T-cell (primary cell): ENCODE measurements at places on chromosomes 7 and 10.

DNA sequence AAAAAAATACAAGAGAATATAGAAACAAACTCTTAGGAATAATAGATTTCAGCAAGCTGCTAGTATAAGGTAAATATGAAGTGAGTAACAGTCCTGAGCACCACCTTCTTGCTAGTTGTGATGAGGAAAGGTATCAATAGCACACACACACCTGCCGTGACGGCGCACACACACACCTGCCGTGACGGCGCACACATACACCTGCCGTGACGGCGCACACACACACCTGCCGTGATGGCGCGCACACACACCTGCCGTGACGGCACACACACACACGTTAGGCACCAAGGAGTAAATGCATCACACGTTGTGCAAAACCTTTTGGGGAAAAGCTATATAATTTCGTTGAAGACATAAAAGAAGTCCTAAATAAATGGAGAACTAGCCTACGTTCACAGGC is 4.7 kb upstream of the JAKMIP3 start:
- no peaks in the 10 kb centered on the region for H3K36me3 ChIP-seq

- H3K4me3 ChIP-seq = no peak overlapping the region
- H3K27ac ChIP-seq = no peak overlapping the region
- no peak for DNase-seq
- no peaks in the 10 kb centered on the region for H3K4me1 ChIP-seq
Measured at GRCh38 chr7:120110169-120110568, 162.8 kb upstream of the KCND2 start.

DNA sequence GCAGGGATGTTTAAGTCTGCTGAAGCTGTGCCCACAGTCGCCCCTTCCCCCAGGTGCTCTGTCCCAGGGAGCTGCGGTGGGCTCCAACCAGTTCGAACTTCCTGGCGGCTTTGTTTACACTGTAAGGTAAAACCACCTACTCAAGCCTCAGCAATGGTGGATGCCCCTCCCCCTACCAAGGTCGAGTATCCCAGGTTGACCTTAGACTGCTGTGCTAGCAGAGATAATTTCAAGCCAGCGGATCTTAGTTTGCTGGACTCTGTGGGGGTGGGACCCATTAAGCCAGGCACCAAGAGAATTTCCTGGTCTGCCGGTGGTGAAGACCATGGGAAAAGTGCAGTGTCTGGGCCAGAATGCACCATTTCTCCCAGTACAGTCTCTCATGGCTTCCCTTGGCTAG is 56.0 kb downstream of the CCDC7 start:
- no peak overlapping the region for H3K4me3 ChIP-seq
- H3K4me1 ChIP-seq = no peaks in the 10 kb centered on the region
- no peak overlapping the region for H3K27ac ChIP-seq
- no peak for DNase-seq

DNA sequence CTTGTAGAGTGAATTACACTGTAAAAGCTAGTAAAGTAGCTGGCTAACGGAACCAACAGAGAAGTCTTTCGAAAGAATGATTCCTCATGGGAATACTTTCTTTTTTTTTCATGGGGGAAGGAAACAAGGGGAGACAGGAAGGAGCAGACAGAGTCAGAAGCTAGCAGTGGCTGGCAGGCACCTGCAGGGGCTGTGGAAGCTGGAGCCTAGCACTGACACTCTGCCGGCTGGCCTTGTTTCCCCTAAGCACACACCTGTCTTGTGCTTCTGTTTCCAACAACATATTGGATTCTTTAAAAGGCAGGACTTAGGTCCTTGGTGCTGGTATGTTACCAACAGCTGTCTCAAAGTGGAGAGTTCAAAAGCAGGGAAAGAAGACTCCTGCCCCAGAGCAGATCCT is 24.7 kb downstream of the NOD1 start:
- no peak overlapping the region for H3K4me3 ChIP-seq
- H3K36me3 ChIP-seq = peaks cover 73% of the 10 kb centered on the region
- DNase-seq = no peak
- H3K27me3 ChIP-seq = no peaks in the 10 kb centered on the region
- no peak overlapping the region for H3K27ac ChIP-seq

- no peak overlapping the region for H3K27ac ChIP-seq
- no peaks in the 10 kb centered on the region for H3K36me3 ChIP-seq
- no peak for DNase-seq
- H3K4me1 ChIP-seq = no peaks in the 10 kb centered on the region
- no peaks in the 10 kb centered on the region for H3K27me3 ChIP-seq
Measured at GRCh38 chr7:121300685-121301420, 27.9 kb upstream of the WNT16 start.

GRCh38 chr10:115950320-115950719 is 322.7 kb downstream of the GFRA1 start:
- no peak for DNase-seq
- H3K27ac ChIP-seq = no peak overlapping the region
- no peaks in the 10 kb centered on the region for H3K27me3 ChIP-seq
- no peak overlapping the region for H3K4me3 ChIP-seq
- H3K4me1 ChIP-seq = no peaks in the 10 kb centered on the region

DNA sequence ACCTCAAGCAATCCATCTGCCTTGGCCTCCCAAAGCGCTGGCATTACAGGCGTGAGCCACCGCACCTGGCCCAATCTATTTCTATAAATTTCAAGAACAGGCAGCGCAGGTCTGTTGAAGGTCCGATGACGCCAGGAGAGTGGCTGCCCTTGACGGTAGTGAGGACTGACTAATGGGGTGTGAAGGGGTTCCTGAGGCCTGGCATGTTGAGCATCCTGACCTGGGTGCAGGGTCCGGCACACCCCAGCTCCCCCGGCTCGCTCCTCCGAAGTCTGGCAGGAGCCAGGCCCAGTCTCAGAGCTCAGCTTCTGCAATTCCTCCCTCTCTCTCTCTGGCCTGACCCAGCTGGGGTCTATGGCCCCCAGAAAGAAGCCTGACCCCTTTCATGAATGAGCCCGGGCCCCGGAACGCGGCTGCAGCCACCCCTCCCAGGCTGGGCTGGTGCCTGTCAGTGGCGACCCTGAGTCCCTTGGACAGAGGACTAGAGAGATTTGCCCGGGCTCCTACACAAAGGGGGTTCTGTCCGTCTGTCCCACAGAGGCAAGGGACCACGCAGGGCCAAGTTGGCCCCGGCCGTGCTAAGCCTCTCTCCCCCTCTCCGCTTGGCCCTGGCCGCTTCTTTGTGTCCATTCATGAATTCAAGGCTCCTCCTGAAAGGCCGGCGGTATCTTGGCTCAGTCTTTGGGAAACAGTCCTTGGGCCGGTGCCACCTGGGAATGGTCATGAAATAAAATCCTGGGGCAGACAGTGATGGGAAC is 18.8 kb downstream of the MMD2 start:
- H3K27me3 ChIP-seq = no peaks in the 10 kb centered on the region
- no peak overlapping the region for H3K27ac ChIP-seq
- no peaks in the 10 kb centered on the region for H3K4me1 ChIP-seq
- H3K4me3 ChIP-seq = no peak overlapping the region
- no peak for DNase-seq
- no peaks in the 10 kb centered on the region for H3K36me3 ChIP-seq

- H3K27ac ChIP-seq = no peak overlapping the region
- H3K36me3 ChIP-seq = no peaks in the 10 kb centered on the region
- H3K27me3 ChIP-seq = peaks cover 5% of the 10 kb centered on the region
- no peaks in the 10 kb centered on the region for H3K4me1 ChIP-seq
- no peak for DNase-seq
Measured at GRCh38 chr10:77114181-77114821, 523.3 kb downstream of the KCNMA1 start.

DNA sequence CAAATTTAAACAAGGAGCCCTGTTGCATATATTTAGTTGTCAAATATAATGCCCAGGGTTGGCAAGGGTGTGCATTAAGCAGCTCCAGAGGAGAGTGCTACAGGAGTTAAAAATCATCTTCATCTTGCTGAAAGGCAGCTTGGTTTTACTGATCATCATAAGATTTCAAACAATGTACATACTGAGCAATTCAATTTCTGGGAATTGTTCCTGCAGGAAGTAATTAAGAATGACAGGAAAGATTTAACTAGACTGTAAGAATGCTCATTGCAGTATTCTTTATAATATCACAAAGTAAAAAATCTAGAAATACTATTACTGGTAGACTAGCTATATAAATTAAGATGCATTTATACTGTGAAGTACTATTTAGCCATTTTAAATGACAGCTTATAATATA is 153.6 kb downstream of the DYNC1I1 start:
- peaks cover 2% of the 10 kb centered on the region for H3K27me3 ChIP-seq
- H3K4me3 ChIP-seq = no peak overlapping the region
- H3K36me3 ChIP-seq = no peaks in the 10 kb centered on the region
- no peaks in the 10 kb centered on the region for H3K4me1 ChIP-seq
- no peak for DNase-seq
- no peak overlapping the region for H3K27ac ChIP-seq

DNA sequence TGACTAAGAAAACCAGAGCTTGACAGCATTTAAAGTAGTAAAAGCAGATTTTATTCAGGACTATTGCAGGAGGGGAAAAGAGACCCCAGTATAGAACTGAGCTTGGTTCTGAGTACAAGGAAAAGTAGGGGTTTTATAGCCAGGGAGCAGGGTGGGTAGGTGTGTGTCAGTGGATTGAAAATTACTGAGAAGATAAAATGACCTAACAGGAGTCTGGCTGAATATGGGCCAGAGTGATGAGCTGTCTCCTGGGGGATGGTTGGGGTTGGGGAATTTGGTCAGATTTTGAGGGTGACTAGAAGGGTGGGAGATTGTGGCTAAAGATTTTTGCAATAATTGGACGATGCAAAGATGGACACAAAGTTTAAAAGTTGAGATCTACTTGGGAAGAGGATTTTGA is 114.0 kb downstream of the ST7 start:
- no peak overlapping the region for H3K27ac ChIP-seq
- no peak overlapping the region for H3K4me3 ChIP-seq
- DNase-seq = no peak
- peaks cover 4% of the 10 kb centered on the region for H3K4me1 ChIP-seq
- H3K27me3 ChIP-seq = no peaks in the 10 kb centered on the region

GRCh38 chr7:44061645-44062179 is 3.7 kb downstream of the PGAM2 start:
- H3K27me3 ChIP-seq = peaks cover 6% of the 10 kb centered on the region
- H3K4me3 ChIP-seq = no peak overlapping the region
- no peak for DNase-seq
- no peak overlapping the region for H3K27ac ChIP-seq
- peaks cover 52% of the 10 kb centered on the region for H3K4me1 ChIP-seq

DNA sequence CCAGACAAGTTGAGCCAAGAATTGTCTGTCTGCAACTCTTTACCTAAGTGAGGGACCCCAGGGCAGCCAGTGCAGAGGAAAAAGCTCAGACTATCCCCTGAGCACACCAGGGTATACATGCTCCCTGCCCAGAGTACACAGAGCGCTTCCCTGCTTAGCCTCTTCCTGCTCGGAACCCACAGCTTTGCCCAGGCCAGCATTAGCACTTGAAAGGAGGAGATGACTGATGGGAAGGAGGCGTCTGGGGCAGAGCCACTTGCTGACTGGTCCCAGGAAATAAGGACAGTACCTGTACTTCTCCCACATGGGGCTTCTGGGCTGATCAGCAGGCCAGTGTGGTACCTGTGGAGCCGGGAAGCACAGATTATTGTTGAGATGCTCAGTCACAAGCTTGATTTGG is 48.4 kb upstream of the TRIM8 start:
- H3K27ac ChIP-seq = no peak overlapping the region
- H3K4me1 ChIP-seq = no peaks in the 10 kb centered on the region
- H3K36me3 ChIP-seq = peaks cover 4% of the 10 kb centered on the region
- no peak for DNase-seq
- H3K4me3 ChIP-seq = no peak overlapping the region
- no peaks in the 10 kb centered on the region for H3K27me3 ChIP-seq

- H3K4me1 ChIP-seq = no peaks in the 10 kb centered on the region
- no peak for DNase-seq
- no peak overlapping the region for H3K27ac ChIP-seq
- no peak overlapping the region for H3K4me3 ChIP-seq
- H3K36me3 ChIP-seq = no peaks in the 10 kb centered on the region
Measured at GRCh38 chr10:43203448-43204041, 63.3 kb downstream of the RASGEF1A start.

DNA sequence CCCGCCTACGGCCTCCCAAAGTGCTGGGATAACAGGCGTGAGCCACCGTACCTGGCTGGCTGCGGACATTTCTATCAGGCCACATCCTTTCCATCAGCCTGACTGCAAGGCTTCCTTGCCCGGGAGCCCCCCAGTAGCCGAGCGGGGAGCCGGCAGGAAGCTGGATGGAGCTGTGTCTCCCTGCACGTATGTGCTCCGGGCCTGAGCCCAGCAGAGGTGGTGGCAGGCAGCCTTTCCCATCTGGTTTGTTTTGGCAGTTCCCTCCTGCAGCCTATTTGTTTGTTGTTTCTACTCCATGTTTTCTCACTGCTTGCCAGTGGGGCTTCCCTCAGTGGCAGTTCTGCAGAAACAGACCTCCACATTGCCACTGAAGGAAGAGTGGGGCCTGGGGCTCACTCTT is 5.4 kb downstream of the POP7 start:
- no peak for DNase-seq
- H3K4me3 ChIP-seq = no peak overlapping the region
- peaks cover 11% of the 10 kb centered on the region for H3K4me1 ChIP-seq
- no peaks in the 10 kb centered on the region for H3K36me3 ChIP-seq

DNA sequence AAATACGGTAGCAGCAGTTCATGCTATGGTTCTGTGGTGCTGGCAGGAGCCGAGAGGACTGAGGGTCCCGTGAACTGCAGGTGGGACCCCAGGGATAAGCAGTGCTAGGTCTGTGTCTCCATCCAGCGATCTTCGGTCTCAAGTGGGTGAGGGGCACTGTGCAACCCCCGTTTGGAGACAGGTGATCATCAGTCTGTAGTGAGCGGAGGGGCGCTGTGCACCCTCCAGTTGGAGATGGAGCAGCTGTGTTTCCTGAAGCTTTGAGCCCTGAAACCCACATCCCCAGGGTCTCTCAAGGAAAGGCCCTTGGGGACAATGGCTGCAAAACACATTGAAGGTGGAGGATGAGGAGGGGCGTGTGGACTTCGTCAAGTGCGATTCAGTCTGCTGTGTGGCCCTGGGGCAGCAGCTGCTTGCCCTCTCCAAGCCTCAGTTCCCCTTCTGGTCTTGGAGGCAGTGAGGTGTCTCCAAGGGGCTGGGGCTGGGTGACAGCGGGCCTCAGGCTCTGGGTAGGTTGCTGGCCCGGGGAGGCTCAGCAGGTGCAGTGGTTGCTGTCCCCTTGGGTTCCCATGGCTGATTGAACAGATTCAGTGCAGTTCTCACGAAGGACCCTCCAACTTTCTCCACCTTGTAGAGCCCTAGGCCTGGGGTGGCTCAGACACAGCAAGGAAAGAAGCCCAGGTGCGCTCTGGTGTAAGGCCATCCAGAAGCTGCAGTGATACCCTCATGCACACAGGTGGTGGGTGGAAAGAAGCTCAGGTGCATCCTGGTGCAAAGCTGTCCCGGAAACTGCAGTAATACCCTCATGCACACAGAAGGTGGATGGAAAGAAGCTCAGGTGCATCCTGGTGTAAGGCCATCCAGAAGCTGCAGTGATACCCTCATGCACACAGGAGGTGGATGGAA is 160.6 kb downstream of the ADARB2 start:
- H3K4me3 ChIP-seq = no peak overlapping the region
- no peak overlapping the region for H3K27ac ChIP-seq
